Activated naive CD4-positive, alpha-beta T cell treated with anti-CD3 and anti-CD28 coated beads, Interleukin-2, amount 50 U/mL, for 72 hours (primary cell): ENCODE measurements at places on chromosomes 7 and 10.

GRCh38 chr7:18877874-18878273 is 239.6 kb downstream of the TWIST1 start:
- no peak for DNase-seq

DNA sequence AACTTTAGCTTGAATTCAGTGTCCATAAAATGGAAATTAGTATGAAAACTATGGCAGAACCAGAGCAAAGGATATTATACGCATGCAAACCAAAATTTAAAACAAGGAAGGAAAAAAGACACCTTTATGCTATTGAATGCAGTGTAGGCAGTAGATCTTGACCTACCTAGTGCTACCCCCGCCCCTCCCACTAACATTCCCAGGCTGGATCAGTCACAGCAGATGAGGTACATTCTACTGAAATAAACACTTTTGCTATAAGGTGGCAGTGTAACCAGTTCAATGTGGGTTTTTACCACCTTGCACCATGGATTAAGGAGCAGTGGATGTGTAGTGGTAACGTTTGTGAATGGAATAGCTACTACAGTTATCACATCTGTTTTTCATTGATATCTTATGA is 27.9 kb downstream of the SRI start:
- no peak for DNase-seq

DNA sequence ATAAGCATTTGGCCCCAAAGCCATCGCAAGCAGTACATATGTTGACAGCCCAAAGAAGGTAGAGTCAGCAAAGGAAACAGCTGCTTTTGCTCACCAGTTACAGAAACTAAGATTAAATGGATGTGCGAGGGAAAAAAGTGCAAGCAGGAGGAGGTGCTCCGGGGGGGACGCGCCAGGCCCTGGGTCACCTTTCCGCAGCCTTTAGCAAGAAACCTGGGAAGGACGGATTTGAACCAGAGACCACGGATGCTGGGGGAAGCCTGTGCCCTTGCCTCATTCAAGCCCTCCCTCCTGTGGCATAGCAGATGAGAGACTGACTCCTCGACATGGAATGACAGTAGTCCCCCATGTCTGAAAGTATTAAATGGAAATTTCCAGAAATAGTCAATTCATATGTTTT is 405.6 kb upstream of the PRKCQ start:
- DNase-seq = no peak

- no peak for DNase-seq
Observed at GRCh38 chr10:124414076-124414475, 4.6 kb downstream of the OAT start.
